ENCODE measurements at places on chromosomes 3 and 15.

GRCh38 chr15:79562403-79562815 lies 130.3 kb downstream of the MINAR1 start:
- DNase-seq: peak; percentile 24

GRCh38 chr3:19154693-19155250 lies 6.5 kb downstream of the KCNH8 start:
- no peak for DNase-seq

GRCh38 chr3:74445541-74445940 lies 168.9 kb downstream of the CNTN3 start:
- DNase-seq: no peak

DNA sequence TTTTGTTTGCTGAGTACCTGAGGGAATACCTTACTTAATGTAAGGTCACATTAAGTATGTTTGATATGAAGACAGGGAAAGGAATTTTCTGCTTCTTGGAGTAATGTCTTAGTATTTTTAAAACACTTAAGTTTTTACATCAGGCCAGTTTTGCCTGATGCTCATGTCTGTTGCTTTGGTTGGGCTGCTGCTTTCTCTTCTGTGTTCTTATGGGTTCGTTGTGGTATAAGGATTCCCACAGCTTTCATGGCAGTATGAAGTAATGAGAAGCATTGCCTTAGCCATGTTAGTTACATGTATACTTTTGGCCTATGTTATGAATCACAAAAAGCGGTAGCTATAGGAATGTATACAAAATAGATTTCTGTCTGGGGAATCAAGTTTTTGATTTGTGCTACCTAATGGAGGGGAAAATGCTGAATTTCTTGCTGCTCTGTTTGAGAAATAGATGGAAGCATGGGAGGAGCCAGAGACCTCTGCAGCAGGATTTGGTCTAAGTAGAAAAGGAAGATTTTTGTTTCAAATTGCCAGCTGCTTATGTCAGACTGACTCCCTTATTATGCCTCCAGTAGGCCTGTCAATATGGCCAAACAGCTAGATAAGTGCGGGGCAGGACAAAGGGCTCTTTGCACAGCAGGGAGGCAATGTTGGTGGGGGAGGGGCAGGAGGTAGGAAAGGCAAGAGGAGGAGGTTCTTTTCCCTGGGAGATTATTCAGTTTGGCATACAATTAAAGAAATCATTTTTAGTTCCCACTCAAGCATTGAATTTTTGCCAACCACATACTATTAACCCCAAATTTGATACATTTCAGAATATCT lies 5.2 kb downstream of the SETD5 start:
- DNase-seq: peak; percentile 96

GRCh38 chr3:111238885-111239284 lies 167.3 kb downstream of the NECTIN3 start:
- no peak for DNase-seq

DNA sequence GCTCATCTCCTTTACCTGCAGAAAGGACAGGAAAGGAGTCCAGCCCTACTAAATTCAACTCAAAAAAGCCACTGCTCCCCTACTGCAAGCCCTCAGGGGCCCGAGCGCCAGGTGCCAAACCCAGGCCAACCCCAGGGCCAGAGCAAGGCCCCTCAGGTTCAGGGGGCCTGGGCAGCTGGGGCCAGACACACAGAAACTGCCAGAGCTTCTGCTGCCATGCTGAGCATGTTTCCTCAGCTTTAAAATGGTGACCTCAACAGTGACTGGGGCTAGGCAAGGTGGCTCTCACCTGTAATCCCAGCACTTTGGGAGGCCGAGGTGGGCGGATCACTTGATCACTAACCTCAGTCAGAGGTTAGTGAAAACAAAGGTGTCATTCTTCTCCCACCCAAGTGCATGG lies 38.8 kb downstream of the KLHL25 start:
- no peak for DNase-seq

Measured in WERI-Rb-1 (cell line).